ENCODE measurements at places on chromosomes 2 and 18.

- DNase-seq: peak; percentile 57
These were observed 24.4 kb downstream of the PUM2 start for GRCh38 chr2:20326163-20326780.

- DNase-seq: peak; percentile 21
These were observed 116.5 kb upstream of the FOSL2 start for GRCh38 chr2:28276076-28276618.

- no peak for DNase-seq
These were observed 381.8 kb upstream of the SMIM21 start for GRCh38 chr18:75809151-75809925.

DNA sequence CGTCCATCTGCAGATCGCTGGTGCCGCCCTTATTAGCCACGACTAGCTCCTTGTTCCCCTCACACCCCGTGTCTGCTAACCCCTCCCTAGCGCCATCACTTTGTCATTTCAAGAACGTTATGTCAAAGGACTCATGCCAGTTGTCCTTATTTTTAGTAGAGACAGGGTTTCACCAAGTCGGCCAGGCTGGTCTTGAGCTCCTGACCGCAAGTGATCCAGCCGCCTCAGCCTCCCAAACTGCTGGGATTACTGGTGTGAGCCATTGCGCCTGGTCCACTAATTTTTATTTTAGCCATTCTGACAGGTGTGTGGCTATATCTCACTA, 138.9 kb upstream of the HDAC4 start:
- DNase-seq: no peak

- no peak for DNase-seq
These were observed 275.1 kb downstream of the TGIF1 start for GRCh38 chr18:3725115-3725514.

- DNase-seq: no peak
These were observed 152.5 kb downstream of the CLIP4 start for GRCh38 chr2:29267720-29268119.

DNA sequence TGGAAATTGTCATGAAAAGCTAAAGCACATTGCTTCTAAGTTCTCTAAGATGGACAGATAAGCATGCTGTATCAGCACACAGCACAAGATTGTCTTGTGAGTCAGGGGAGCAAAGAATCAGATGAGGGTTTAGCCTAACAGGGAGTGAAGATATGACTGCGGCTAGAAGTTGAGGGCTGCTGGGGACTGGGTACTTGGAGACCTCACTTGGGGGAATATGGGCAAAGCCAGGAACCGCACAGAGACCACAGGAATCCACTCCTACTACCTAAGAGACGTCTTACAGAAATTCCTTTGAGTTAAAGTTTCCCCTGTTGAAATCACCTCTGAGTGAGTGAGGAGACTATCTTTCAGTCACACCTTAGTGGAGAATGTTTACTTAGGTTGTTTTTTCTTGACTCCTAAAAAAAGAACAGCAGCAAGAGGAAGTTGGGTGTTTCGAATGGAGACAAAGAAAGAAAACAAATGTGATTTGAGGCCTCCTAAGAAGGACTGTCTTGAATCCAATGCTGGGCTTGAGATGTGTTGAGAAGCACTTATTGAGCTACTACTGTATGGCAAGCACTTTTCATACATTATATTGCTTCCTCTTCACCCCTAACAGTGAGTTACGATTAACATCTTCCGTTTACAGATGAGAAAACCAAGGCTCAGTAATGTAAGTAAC, 100.7 kb downstream of the ANKRD44 start:
- peak; percentile 81 for DNase-seq

- no peak for DNase-seq
These were observed 116.9 kb upstream of the FANCL start for GRCh38 chr2:58358026-58358425.

- DNase-seq: no peak
These were observed 26.2 kb upstream of the TMEM163 start for GRCh38 chr2:134745023-134745422.

DNA sequence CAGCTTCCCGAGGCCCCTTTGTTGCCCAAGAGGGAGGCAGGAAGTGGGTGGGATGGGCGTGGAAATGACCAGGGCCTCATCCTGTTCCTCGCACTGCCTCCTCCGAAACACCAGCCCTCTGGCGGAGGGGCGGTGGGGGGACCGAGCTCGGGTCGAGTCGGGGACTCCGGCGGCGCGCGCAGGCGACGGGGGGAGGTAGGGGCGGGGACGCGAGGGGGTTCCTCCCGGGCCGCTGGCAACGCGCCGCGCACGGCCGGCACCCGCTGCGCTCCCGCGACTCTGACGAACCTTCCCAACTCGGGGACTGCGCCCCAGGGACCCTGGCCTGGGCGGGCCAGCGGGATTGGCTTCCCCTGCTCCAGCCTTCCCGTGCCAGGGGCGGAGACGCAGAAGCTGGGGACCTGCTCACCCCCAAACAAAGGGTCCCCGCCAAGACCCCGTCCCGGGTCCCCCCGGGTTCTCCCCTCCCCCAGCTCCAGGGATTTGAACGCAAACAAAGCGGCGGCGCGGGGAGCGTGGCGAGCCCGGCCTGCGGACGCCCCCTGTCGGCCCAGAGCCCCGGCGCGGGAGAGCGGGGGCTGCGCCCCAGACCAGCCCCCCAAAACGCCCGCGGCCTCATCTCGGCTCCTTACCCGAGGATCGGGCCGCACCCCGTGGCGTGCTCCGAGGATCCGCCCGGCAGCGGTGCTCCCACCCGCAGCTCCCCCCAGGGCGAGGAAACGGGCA, 1.2 kb downstream of the SEMA4C start:
- peak; percentile 80 for DNase-seq

DNA sequence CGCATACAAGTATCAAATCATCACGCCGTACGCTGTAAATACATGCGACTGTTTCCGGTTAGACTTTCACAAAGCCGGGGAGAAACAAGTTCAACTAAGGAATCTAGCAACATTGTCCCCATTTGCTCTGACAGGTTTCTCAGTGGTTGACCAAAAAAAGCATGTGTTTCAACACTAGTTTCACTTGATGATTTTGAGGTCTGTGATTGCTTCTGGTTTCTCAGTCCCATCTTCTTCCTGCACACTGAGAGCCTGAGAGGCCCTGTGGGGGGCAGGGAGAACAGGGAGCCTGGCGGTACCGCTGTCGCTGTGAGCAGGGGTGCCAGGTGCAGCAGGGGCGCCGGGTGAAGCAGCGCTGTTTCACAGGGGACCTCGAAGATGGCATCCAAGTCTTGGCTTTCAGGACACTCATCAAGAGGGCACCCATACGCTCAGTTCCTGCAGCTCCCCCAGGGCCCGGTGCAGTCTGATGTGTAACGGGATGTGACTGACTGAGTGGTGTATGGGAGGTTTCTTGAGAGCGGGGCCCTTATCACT, 270.9 kb downstream of the TWIST2 start:
- DNase-seq: peak; percentile 20

- DNase-seq: peak; percentile 42
These were observed 144.7 kb upstream of the ITGA4 start for GRCh38 chr2:181312515-181312927.

- DNase-seq: no peak
These were observed 166.4 kb downstream of the MGAT5 start for GRCh38 chr2:134420259-134420658.

- DNase-seq: no peak
These were observed 54.8 kb upstream of the CCDC178 start for GRCh38 chr18:33495278-33495677.

DNA sequence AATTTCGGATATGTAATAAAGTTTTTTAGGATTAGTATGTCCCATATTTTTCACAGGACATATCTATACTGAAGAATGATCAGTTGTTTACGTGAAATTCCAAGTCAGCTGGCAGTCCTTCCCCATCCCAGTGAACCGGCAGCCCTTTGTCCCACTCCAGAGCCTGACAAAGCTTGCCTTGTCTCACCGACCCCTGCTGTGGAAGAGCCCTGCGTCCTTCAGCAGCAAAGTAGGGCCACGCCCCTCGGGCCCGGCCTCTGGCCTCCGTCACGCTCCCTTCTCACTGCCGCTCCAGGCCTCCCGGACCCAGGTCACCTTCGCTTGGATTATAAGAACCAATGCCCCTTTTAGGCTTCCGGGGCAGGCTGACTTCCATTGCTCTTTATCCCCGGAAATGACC, 89.8 kb upstream of the TGIF1 start:
- no peak for DNase-seq

DNA sequence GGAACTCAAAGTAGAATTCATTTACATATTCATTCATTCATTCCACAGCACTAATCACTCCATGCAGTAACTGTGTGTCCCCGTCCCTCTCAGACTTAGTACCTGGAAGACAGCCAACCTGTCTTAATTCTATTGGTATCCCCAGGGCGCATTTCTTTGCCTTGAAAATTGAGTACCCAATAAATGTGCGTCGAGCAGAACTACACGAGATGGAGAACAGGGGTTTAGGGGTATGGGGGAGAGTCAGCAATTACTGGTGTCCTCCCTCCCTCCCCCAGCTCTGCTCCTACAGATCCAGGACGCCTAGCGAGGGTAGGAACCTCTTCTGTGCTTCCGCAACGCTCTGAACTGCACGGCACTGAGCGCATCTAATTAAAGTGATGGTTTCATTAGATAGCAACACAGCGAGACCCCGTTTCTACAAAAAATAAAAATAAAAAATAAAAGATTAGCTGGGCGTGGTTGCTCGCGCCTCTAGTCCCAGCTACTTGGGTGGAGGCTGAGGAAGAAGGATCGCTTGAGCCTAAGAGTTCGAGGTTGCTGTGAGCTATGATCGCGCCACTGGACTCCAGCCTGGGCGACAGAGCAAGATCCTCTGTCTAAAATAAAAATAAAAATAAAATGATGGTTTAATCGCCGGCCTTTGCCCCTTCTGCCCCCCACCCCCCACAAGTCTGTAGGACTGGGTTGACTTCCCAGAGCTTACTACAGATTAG, 614 bp upstream of the FKBP1B start:
- peak; percentile 7 for DNase-seq

- no peak for DNase-seq
These were observed 36.2 kb downstream of the WIPF1 start for GRCh38 chr2:174561283-174561971.

- no peak for DNase-seq
These were observed 24.2 kb downstream of the TMEM178A start for GRCh38 chr2:39689876-39690275.

DNA sequence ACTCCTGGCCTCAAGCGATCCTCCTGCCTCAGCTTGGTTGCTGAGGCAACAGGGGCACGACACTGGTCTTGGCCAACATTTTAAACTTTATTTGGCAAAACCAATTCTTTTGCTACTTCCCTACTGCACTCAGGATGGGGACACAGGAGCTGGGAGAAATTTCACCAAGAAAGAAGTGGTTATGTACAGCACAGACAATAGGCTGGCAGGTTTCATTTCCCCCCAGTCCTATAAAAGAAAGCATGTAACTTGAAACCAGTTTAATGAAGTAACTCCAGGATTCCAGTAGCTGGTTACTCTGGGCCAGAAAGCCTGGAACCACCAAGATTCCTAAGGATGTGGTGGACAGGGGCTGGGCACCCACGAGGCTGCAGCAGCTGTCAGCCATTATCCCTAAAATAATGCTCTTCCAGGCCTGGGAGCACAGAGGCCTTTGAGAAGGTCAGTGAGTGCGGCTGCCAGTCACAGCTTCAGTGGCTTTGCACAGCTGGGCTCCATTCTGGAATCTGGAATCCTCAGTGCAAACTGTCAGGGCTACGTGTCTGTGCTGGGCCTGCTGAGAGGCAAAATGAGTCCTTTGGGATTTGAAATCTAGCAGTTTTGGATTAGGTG, 142.3 kb upstream of the ITGA6 start:
- DNase-seq: no peak

- DNase-seq: peak; percentile 20
These were observed 49.9 kb downstream of the MTCL1 start for GRCh38 chr18:8754995-8755960.

- no peak for DNase-seq
These were observed 72.1 kb upstream of the CAB39 start for GRCh38 chr2:230640540-230641011.

GRCh38 chr18:64409511-64409910, 260.6 kb upstream of the LINC00305 start:
- DNase-seq: no peak

DNA sequence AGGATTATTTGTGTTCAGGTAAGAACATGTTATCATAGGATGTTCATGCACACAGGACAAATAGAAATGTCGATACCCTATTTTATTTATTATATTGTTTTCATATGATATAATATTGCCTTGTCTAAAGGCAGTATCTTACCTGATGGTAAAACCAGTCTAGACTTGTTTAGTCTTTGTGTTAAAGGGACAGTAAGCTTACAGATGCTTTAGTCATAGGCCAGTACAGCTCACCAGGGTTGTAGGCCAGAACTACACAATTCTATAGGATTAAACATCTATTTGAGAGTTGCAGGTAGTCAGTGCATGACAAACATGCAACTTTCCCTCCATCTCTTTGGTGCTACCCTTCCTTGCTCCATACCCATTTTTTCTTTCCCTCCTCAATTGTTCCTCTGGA, 158.5 kb downstream of the GALNT3 start:
- DNase-seq: no peak

- no peak for DNase-seq
These were observed 12.7 kb downstream of the SMAD7 start for GRCh38 chr18:48937869-48938750.

DNA sequence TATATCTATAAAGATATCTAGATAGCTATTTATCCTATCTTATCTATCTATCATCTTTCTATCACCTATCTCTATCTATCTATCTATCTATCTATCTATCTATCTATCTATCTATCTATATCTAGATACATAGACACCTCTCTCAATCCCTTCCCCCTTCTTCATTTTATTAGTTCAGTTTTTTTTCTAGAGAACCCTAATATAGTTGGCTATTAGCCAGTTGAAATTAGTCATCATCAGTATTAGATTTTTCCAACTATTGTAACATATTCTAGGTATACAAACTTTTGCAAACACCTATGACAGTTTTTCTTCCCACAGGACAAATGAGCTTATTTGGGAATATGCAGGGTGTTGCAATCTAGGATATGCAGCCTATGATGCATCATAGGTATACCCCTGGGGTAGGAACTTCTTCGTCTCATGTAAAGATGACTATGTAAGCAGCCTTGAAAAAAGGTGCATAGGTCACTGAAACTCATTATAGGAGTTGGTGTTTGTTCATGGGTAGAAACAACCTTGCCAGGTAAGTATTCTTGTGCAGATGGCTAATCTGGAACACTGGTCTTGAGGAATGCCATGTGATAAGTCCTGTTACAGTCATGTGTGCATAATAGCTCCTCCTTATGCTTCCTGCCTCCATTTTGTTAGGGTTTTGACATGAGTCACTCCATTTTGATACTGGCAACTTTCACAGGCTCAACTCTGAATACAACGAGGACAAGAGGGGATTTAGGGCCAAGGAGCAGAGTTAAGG, 160.7 kb upstream of the ZSWIM2 start:
- DNase-seq: no peak

DNA sequence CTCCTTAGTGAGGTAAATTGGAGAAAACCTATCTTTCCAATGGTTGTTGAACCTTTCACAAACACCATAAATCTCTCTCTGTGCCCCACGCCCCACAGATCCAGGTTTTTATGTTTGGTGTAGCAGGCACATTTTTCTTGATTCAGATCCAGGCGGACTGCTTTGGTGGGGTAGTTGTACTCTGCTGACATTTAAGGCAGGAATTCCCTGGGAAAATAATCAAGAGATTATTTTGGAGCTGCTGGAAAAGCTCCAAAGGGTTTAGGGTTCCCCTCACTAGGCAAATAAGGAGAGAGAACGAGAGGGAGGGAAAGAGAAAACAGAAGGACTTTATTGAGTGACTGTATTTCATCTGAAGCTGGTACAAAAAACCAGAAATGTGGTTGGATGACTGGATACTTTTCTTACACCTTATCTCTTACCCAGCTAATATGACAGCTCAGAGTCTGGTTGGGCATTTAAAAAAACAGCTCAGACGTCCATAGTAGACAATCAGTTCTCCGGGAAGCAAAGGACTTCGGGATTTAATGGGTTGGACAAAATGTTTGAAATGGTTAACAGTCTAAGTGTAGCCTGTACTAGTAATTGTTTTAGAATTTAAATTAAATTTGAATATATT, 3.6 kb upstream of the AQP4 start:
- no peak for DNase-seq

Measured in activated CD4-positive, alpha-beta T cell treated with anti-CD3 and anti-CD28 coated beads, Interleukin-2, amount 50 U/mL, for 48 hours (primary cell).